ENCODE measurements at places on chromosomes 1 and 21.

GRCh38 chr1:181949500-181949899, 112.0 kb downstream of the ZNF648 start:
- no peak for DNase-seq

GRCh38 chr1:92755541-92756461, 29.1 kb downstream of the EVI5 start:
- DNase-seq: no peak

- no peak for DNase-seq
These were observed 4.0 kb downstream of the TRIM11 start for GRCh38 chr1:228402641-228403025.

DNA sequence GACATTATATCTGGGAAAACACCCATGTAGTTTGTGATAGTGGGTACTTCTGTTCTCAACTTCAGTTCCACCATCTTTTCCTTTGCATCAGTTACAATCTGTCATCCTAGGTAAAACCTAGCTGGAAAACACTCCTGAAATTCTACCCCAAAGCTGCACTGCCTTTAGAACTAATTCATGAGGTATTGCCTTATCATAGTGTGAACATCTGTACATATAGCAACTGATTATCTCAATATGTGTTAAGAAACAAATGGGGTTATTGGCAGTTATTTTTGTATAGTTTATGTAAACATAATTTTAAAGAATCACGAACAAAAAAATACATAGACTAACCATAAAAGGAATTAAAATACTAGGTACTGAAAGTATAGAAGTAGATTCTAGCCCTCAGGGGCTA, 6.4 kb upstream of the NEK7 start:
- no peak for DNase-seq

- DNase-seq: peak; percentile 97
These were observed 7.2 kb upstream of the TACSTD2 start for GRCh38 chr1:58584082-58584895.

DNA sequence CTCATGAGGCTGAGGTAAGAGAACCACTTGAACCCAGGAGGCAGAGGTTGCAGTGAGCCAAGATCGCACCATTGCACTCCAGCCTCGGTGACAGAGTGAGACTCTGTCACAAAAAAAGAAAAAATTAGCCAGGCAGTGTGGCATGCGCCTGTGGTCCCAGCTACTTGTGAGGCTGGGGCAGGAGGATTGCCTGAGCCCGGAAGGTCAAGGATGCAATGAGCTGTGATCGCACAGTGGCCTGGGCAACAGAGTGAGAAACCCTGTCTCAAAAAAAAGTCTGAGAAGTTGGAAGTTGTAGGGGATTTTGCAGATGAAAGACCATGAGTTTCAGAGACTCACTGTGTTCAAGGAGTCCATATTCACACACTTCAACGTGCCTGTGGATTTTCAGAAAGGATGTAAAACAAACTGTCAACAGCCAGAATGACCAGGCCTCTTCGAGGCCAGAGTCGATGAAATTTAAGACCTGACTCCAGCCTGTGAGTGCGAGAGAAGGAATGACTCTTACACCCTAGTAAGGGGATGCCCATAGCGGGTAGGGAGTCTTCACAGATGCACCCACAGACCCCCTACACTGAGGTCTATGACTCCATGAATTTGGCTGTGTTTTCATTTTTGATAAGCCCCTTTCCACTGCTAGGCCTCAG, 2.2 kb downstream of the S100A13 start:
- no peak for DNase-seq

DNA sequence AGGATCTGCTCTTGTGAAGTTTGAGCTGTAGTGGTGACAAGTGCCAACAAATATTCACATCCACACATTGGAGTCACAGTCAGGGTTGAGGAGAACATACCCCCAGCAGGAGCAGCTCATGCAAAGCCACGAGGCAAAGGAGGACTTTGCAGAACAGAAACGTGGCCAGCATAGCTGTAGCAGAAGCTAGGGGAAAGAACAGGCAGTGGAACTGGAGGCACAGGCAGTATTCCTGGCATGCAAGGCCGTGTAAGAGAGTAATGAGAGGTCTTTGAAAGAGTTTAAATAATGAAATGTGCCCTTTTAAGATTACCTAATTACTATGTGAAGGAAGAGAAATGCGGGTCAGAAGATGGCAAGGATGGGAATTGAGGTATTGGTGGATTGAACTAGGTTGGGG, 40.9 kb upstream of the IKBKE start:
- DNase-seq: no peak

DNA sequence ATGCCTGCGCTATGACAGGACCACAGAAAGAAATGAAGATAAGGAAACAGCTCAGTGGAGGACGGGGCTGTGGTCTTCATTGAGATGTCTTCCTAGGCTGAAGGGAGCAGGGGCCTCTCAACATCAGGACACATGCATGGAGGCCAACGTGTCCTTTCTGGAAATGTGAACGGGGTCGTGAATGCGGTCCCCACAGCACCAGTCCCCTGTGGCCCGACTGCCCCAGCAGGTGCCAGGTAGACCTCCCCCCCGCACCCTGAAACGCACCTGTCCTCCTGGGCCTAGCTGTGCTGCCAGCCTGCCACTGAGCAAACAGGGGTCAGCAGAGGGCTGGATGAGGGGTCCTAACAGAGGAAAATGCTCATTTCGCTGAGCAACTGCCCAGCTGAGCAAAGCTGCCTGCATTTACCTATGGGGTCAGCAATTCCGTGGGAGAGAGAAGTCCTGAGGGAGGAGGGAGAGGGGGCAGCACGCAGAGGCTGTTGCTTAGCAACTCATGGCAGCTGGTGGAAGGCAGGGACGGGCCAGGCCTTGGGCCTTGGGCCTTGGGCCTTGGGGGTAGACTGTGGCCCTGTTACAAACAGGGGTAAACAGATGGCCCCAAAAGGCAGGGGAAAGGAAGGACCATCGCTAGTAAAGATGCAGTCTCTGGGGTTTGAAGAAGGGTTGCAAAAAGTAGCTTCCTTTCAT, 77.4 kb downstream of the NPHP4 start:
- no peak for DNase-seq

DNA sequence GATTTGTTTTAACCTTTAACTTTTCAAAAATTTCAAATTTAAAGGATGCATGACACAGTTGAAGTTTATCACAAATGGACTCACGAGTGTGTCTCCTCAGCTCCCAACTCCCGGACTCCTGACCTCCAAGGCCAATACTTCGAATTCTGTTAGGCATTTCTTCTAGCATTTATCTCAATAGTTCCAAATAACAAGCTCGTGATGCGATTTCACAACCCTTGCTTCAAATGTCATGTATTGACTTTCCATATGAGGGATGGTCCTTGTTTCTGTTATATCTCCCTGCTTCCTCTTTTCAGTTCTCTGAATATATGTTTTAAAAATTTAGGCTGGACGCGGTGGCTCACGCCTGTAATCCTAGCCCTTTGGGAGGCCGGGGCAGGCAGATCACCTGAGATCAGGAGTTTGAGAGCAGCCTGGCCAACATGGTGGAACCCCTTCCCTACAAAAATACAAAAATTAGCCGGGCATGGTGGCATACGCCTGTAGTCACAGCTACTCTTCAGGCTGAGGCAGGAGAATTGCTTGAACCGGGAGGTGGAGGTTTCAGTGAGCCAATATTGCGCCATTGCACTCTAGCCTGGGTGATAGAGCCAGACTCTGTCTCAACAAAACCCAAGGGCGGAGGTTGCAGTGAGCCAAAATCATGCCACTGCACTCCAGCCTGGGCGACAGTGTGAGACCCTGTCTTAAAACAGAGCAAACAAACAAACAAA, 52.0 kb upstream of the TINAGL1 start:
- no peak for DNase-seq

- DNase-seq: no peak
These were observed 79.4 kb downstream of the SEC16B start for GRCh38 chr1:177890479-177890878.

GRCh38 chr1:20492751-20493150, 6.7 kb upstream of the CAMK2N1 start:
- DNase-seq: no peak

DNA sequence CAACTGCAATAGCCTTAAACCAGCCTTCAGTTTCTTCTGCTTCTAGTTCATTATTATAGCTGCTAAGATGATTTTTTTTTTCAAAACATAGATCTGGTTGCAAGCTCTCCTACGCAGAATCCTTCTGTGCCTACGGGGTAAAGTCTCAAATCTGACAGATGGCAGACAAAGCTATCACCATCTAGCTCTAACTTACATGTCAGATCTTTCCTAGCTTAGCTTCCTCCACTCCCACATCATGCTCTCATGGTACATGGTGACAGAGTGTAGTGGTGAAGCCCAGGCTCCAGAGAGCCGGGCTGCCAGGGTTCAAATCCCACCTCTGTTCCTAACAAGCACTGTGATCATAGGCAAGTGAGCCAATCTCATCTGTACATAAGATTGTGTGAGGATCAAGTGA, 24.2 kb upstream of the GUCA2B start:
- no peak for DNase-seq

GRCh38 chr21:44051462-44051941, 39.4 kb downstream of the TRAPPC10 start:
- DNase-seq: no peak

- DNase-seq: peak; percentile 2
These were observed 67.6 kb upstream of the GUCA2B start for GRCh38 chr1:42085596-42085995.

DNA sequence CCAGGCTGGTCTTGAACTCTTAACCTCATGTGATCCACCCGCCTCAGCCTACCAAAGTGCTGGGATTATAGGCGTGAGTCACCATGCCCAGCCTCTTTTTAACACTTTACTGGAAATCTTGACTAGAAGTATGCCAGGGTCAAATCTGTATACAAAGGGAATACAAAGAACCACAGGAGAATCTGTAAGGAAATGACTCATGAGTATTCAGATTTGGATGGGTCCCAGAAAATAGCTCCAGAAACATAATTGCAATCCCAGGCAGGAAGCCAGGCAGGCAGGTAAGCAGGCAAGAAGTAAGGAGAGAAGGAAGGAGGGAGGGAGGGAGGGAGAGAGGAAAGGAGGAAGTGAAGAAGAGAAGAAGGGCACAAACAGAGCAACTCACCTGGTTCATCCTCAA, 22.8 kb upstream of the TIAM1 start:
- peak; percentile 98 for DNase-seq

DNA sequence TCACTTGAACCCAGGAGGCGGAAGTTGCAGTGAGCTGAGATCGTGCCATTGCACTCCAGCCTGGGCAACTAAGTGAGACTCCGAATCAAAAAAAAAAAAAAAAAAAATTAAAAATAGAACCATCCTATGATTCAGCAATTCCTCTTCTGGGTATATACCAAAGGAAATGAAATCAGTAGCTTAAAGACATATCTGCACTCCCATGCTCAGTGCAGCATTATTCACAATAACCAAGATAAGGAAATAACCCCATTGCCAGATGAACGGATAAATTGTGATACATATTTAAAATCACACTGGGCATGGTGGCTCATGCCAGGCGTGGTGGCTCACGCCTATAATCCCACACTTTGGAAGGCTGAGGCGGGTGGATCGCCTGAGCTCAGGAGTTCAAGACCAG, 23.8 kb downstream of the ALDH9A1 start:
- no peak for DNase-seq

DNA sequence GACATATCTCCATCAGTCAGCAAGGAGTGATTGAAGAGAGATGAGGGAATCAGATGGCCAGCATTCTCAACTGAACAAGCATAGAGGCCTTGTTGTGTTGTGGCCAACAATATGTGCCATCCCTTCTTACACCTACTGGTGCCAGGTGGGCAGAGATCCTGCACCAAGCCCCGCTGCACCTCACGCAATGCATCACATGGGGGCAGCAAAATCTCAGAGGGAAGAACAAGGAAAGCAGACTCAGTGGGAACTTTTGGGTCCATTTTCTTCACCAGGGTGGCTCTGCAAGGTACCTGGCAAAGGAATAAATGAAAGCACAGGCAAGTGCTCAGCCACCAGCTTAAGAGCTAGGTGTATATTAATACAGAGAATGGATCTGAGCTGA, 33.2 kb downstream of the HSD3B2 start:
- DNase-seq: no peak

- no peak for DNase-seq
These were observed 19.2 kb upstream of the PEF1 start for GRCh38 chr1:31663622-31664452.
